NCI-H524 (cell line): ENCODE measurements at places on chromosomes 4 and X.

GRCh38 chrX:139974471-139974870 lies 9.2 kb upstream of the CXorf66 start:
- no peak for DNase-seq

GRCh38 chr4:141995056-141995455 lies 358.7 kb downstream of the IL15 start:
- DNase-seq = no peak

DNA sequence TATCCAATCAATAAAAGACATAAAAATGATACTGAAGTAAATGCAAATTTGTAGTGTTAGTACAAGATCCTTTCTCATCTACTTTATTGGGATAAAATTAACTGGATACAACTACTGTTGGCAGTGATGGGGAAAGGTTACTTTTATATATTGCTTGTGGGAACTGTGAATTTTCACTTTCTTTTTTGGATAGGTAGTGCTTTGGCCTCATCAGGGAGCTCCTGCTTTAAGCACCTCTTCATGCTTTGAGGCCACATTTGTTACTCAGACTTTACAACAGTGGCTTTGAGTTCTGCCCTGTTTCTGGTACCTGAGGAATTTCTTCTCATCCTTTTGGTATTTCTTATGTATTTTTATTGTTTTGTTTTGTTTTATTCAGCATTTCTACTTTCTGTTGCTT lies 316.8 kb upstream of the ZCCHC13 start:
- DNase-seq = no peak

- no peak for DNase-seq
Observed at GRCh38 chr4:92809381-92809780, 505.6 kb downstream of the GRID2 start.

DNA sequence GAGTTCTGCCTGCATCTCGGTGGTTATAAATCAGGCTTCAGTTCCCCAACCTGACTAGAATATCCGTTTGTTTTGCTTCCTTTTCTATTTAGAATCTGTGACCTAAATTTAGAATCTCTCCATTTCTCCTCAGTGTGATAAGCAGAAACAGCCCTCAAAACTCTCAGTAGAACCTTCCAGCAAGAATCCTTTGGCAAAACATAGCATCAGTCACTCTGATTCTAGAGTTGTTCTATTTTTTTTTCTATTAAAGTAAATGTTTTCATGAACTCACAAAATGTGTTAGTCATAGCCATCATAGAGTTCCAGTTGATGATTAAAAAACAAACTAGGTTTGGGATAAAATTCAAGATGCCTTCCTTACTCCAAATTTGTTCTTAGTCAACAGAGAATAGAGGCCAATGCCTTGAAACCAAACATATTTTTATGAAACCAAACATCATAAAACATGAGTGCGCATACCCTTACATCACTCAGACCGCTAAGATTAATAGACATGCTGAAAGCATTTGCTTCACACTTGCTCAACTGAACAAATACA lies 13.2 kb upstream of the C1QTNF7 start:
- DNase-seq = no peak

DNA sequence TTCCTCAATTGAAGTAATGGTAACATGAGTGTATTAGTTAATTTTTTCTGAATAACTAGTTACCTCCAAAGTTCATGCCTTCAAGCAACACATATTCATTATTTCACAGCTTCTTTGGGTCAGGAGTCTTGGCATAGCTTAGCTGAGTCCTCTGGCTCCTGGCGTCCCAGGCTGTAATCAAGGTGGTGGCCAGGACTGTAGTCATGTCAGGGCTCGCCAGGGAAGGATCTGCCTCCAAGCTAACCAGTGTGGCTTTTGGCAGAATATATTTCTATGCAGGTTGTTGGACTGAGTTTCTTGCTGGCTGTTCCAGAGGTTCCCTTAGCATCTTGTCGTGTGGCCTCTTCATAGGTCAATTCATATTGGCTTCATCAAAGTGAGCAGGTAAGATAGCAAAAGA lies 10.0 kb upstream of the HS3ST1 start:
- no peak for DNase-seq

- no peak for DNase-seq
Observed at GRCh38 chrX:65098851-65099250, 122.6 kb upstream of the ZC4H2 start.

DNA sequence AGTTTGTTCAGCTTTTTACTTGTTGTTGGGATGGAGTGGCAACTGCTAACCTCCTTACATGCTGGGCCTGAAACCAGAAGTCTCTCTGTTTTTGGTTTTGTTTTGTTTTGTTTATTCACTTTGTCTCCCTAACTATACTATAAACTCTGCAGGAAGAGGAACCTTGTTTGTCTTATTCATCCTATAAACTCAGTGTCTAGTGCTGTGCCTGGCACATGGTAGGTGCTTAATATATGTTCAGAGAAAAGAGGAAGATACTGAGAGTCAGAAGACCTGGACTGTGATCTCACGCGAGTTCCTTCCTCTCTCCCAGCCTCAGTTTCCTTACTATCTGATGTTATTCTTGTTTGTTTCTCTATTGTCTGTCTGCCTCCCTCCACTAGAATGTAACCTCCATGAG lies 71.3 kb downstream of the PRPS1 start:
- no peak for DNase-seq

GRCh38 chr4:91525621-91526020 lies 778.1 kb upstream of the GRID2 start:
- DNase-seq = no peak

DNA sequence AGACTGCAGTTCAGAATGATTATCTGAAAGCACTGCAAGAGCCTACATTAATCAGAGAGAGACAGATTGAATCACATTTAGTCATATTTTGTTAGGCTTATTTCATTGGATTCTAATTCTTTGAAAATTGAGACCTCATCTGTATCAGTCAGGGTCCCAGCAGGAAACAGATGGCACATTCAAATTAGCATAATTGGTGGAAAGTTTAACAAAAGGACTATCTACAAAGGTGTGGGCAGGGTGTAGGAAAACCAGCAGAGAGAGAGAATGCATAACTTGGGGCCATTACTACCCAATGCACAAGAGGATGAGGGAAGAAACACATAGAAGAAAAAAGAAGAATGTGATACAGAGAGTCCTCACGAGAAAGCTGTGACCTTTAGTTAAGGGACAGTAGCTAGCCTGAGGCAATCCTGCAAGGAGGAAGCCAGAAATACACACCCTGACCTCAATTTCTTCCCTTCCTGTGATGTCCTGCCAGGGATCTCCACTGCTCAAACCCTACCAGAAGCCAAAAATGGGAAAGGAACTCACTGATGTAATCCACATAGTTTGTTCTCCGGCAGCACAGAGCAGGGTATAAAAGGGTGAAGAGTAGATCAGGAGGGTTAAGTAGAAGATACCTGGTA lies 17.7 kb upstream of the XKRX start:
- peak; percentile 27 for DNase-seq

DNA sequence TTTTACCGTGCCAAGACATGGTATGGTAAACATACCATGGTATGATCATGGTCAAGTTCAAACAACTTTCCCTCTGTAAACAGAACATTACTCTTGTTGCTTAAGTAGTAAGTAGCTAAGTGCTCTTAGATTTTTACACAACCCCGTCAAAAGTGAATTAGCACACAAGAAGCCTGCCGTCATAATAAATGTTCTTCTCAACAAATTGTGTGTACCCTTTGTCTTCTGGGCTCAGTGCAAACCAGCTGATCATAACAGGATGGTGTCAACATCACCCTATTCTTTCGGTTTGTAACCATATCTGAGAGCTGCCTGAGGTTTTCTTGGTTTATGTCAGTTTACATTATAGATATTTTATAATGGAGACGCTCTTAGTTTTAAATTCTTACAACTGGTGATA lies 28.8 kb downstream of the MSL3 start:
- no peak for DNase-seq
